Nephron progenitor cell (in vitro differentiated cells): ENCODE measurements at places on chromosomes 3 and 15.
A peak's percentile ranks its signal among the peaks of the same experiment; 100 is the strongest.

DNA sequence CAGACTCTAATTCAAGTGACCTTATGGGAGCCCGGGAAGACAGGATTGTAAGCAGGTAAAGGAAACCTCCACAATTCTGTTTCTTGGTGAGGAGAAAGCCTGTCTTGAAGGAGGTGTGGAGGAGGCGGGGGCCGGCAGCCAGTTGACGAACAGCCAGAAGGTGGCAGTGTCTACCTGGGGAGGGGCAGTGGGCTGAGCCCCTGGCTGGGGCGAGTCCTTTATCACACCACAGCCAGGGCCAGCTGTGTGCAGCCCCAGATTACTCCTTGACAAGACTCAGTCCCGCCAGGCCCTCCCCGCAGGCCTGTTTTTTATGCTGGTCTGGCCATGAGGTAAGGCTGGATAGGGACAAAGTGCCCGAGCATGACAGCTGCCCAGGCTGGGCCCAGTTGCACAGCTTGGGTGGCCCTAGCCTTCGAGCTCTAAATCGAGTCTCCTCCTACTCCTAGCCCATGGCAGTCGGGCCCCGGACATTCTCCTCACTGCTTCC lies 40.9 kb upstream of the IDH2 start:
- peak; percentile 84 for DNase-seq

- DNase-seq = no peak
These were observed 53.8 kb upstream of the SPPL2A start for GRCh38 chr15:50819344-50819743.

- DNase-seq = peak; percentile 12
These were observed 50.7 kb upstream of the FOXB1 start for GRCh38 chr15:59953392-59953883.

DNA sequence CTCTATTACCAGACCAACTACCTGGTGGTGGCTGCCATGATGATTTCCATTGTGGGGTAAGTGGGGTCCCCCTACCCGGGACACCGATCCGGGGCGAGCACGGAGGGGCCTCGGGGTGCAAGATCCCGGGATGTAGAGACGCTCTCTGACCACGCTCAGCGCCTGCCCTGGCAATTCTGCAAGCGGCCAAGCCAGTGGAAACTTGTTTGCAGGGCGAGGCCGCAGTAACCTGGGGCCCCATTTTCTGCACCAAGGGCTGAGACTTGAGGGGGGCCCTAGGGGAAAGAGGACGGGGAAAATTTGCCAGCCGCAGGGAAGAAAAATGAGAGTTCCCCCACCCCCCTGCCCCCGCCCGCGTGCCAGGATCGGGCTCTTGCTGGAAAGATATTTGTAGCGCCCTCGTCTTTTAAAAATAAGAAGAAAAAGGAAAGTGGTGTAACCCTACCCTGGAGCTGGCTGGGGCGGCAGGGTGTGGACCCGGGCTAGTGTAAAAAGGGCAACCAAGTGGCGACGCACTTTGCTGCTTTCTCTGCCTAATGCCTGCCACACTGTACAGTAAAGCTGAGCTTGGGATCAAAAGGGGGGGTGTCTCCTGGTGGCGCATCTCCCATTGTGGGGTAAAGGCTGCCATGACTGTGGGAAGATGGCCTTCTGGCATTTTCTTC lies 563 bp downstream of the ARL6IP5 start:
- DNase-seq = peak; percentile 28

DNA sequence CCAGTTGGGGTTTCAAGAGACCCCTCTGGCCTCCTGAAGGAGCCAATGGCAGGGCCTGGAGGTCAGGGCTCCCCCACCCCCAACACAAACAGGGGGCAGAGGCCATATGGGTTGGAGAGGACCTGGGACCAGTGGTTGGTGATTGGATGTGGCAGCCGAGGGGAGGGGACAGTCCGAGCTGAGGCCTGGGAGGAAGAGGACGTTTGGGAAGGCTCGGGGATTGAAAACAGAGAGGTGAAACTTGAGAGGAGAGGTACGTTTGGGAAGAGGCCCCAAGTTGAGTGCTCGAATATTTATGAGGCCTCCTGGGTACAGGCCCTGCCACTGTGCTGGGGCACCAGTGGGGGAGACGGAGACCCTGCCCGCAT lies 53.7 kb downstream of the DNAJB8 start:
- no peak for DNase-seq

DNA sequence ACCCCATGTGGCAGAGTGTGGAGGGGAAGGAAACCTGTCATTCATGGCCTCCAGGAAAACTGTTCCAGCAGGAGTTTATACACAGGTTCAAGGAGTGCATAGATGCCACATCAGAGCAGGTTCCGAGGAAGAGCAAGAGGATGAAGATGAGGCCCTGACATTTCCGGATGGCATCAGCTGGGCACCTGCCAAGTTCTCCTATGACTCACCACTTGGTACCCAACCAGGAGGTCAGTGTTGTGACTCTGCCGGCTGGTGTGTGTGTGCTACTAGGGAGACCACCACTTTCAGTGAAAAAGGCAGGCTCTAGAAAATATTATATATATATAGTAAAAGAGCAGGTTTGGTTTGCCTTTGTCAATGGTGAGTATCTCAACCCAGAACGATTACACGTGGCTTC lies 69.3 kb downstream of the NTRK3 start:
- DNase-seq = no peak

DNA sequence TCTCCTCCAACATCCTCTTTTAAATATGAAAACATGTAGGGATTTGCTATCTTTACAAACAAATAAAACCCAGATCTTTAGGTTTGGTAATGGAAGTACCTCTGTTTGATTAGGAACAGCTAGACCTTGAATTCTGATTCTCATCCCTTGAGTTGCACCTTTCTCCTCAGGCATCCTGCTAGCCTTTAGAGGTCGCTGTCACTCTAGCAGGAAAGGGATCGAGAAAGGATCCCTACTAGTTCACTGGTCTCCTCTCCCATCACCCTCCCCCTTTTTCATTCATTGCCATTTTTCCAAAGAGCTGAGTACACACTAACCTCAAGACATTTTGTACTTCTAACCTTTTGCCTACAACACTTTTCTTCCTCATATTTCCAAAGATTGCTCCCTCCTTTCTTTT lies 569.8 kb downstream of the RBMS3 start:
- no peak for DNase-seq

- no peak for DNase-seq
These were observed 54.2 kb upstream of the SEMA6D start for GRCh38 chr15:47663101-47663500.

DNA sequence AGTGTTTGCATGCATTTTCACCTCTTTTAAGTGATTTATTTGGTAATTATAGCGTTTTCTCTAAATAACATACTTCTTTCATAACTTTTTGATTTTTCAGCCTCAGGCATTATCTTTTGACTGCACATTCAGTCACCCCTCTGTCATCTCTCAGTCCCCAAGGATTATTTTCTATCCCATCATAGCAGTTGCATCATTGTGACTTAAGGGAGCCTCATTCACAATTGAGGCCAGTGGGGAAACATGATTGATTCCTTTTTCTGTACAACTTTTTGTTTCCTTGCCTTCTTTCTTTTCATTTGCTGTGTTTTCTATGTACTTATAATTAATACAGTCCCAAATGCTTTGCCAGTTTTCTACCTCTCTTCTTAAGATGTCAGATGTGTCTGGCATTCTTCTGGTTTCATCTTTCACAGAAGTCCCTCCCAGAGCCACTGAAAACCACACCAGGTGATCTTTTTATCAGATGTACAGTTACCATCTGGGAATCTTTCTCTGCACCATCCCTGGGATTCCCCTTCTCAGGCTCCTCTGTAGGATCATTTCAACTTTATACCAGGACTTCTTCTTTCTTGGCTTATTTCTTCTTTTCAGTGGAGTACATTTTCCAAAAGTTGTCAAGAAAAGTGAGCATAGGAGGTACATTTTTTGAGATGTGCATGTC lies 151.4 kb downstream of the RAP2B start:
- DNase-seq = no peak

DNA sequence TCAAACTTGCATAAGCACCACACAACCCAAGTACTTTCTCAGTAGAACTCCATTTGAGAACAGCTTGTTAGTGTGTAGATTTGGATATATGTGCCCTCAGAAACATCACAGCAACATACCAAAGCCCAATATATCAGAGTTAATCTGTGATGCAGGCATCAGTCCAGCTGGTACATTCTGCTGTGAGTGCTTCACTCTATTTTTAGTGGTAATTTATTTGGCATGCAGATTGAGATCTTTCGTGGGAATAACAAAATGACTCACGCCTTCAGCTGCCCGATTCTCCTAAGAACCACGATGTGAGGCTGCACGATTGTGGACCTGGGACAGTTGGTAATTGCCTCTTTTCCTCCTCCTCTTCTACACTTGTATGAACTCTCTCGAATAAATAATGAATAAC lies 730.7 kb downstream of the SQOR start:
- DNase-seq = no peak

DNA sequence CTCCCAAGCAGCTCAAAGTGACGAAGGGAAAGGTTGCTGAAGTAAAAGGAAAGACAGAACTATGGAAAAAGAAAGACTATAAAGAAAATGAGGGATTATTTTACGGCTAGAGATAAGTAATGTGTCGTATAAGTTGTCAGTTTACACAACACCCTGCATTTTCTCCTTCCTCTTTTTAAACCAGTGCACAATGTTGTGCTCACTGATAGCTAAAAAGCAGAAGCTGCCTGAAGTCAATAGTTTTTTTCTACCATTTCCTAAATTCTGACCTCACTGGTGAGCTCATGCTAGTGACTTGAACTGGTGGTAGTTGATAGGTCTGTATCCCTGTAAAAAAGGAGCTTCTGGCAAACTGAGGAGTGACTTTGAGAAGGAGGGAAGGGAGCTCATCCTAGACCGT lies 368.6 kb upstream of the GBE1 start:
- no peak for DNase-seq

DNA sequence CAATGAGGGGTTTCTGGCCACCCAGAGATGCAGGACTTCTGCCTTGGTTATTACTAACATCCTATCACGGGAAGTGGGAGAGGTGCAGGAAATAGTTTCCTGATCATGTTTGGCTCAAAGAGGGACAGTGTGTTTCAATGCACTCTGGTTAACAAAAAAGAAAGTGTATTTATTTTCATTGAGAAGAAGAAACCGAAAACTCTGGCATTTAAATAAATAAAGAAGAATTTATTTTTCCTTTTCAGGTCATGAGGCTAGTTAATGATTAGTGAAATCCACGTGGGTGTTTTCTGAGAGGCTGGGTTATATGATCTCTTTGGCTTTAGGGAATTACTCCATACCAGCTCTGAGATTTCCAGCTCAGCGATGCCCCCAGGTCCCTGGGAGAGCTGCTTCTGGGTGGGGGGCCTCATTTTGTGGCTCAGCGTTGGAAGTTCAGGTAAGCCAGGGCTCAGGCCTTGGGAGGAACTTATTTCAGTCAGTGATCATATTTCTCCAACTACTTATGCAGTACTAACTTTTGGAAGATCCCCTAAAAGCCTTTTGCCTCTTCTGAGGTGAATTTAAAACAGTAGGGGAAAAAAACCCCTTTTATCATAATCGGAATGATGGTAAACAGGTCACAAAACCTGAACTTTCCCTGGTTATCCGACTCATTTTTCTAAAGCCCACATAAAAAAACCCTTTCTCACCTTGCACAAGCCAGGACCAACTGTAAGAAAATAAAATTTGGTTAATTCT lies at the start of gene PLA1A:
Gene PLA1A, plus strand, starts transcription at position 338 of the 741 bp plus-strand sequence. Its CDS starts 29 bp downstream, at position 367.
- no peak for DNase-seq

DNA sequence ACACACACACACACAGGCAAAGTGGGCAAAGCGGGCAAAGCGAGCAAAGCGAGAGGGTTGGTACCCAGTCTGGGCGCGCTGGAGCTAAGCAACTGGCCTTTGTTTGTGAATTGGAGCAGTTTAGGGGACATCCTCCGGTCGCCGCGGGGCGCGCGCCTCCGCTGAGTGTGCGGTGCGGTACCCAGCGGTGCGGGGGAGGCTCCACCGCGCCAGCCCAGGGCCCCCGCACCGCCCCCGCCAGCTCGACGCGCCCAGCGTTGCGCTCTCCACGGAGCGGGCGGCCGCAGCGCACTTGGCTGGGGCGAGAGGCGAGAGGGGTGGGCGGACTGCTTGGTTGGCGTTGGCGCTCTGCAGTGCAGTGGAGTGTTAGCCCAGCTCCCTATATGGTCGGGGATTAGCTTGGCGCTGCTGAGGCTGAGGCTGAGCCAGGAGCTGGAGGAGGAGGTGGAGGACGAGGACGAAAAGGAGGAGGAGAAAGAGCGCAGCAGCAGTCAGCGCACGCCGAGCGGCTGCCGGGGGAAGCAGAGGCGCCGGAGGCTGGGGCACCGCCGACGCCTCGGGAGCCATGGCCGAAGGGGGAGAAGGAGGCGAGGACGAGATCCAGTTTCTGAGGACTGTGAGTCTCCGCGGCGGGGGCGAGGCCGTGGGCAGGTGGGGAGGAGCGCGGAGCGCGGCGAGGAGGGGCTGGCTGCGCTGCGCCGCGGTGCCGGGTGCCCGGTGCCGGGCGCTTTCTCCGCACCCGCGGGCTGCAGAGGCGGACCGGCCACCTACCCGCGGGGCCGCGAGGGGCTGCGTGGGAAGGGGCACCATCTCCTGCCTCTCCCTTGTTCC lies at the start of gene RYR3:
Gene RYR3, plus strand, starts transcription at position 487 of the 831 bp plus-strand sequence. Its CDS starts 79 bp downstream, at position 566.
- peak; percentile 75 for DNase-seq

- DNase-seq = no peak
These were observed 18.6 kb downstream of the TMEM158 start for GRCh38 chr3:45207446-45207845.

- DNase-seq = no peak
These were observed 60.6 kb downstream of the EFCAB12 start for GRCh38 chr3:129367821-129368220.
